ENCODE measurements at places on chromosomes 16 and 17.
A peak's percentile ranks its signal among the peaks of the same experiment; 100 is the strongest.

DNA sequence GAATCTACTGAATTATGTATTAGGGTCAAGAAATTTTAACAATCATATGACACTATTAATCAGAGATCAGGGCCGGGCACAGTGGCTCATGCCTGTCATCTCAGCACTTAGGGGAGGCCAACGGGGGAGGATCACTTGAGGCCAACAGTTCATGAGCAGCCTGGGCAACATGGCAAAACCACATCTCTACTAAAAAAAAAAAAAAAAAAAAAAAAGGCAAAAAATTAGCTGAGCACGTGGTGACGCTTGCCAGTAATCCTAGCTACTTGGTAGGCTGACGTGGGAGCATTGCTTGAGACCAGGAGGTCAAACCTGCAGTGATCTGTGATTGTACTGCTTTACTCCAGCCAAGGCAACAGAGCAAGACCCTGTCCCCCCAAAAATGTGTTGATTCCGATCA, 52.5 kb upstream of the CLEC3A start:
- no peak for DNase-seq

DNA sequence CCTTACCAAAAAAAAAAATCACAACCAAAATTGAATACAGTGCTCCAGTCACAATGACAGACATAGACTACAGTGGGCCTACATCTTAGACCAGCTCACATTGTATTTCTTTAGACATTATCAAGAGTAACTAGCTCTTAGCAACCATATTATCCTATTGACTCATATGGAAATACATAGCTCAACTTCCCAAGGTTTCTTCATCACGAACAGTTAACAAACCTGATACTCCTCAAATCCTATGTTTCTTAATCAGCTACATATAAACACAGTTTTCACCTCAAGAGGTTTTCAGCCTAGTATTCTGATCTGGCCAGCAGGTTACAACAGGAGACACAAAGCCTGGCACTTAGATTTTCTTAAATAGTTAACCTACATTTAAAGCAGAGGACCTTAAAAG, 29.7 kb downstream of the CMC2 start:
- no peak for DNase-seq

DNA sequence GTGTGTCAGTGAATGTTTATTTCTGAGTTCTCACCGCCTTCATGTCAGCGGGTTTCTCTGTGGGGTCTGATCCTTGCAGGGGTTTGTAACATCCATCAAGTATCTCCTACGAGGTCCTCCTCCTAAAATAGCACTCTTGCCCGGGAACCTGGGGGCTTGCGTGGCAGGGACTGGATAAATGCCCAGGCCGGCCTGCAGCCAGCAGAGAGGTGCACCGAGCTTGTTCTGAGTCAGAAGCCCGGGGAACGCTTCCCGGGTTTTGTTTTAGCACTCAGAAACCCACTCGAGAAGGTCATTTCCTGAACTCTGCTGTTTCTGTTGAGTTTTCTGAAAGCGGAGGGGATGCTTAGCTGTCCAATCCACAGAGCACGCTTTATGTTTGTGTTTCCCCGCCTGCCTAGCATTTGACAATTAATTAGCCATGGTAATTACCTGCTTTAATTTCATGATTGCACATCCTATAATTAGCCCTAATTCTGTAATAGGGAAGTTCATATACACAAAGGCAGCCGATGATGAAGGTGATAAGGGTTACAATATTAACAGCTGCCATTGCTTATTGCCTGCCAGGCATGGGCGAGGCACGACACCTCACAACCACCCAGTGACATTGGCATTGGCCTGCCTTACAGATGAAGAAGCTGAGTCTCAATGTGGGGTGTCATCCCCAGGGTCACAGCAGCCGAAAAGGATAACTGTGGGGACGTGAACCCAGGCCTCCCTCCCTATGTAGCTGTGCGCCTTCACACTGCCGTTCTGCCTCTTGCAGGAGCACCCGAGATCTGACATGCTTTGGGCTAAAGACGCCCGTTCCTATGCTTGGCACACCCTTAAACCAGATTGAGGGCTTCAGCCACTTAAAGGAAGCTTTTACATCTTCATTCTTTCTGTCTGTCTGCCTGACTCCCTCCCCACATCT, 333.1 kb downstream of the CPPED1 start:
- DNase-seq = peak; percentile 56

GRCh38 chr17:60613325-60613724, 13.3 kb downstream of the PPM1D start:
- DNase-seq = no peak

GRCh38 chr17:56676810-56677209, 83.3 kb downstream of the NOG start:
- DNase-seq = no peak

DNA sequence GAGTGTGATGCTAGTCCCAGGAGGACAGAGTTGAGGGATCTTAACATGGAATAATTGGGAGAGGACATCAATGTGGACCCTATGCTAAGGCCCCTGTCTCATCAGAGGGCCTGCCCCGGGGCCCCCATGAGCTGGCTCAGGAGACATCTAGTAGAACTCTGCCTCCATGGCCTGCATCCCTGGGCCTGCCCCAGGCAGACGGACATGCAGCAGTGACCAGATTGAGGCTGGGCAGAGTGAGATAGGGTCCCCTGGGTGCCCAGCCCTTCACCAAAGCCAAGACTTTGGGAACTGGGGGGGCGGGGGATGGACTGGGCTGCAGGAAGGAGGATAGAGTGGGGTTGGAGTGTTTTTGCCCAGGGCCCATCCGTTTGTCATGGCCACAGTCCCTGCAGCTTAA, 115.2 kb downstream of the CCDC182 start:
- DNase-seq = no peak

GRCh38 chr17:1420981-1421380, 21.0 kb upstream of the YWHAE start:
- no peak for DNase-seq

DNA sequence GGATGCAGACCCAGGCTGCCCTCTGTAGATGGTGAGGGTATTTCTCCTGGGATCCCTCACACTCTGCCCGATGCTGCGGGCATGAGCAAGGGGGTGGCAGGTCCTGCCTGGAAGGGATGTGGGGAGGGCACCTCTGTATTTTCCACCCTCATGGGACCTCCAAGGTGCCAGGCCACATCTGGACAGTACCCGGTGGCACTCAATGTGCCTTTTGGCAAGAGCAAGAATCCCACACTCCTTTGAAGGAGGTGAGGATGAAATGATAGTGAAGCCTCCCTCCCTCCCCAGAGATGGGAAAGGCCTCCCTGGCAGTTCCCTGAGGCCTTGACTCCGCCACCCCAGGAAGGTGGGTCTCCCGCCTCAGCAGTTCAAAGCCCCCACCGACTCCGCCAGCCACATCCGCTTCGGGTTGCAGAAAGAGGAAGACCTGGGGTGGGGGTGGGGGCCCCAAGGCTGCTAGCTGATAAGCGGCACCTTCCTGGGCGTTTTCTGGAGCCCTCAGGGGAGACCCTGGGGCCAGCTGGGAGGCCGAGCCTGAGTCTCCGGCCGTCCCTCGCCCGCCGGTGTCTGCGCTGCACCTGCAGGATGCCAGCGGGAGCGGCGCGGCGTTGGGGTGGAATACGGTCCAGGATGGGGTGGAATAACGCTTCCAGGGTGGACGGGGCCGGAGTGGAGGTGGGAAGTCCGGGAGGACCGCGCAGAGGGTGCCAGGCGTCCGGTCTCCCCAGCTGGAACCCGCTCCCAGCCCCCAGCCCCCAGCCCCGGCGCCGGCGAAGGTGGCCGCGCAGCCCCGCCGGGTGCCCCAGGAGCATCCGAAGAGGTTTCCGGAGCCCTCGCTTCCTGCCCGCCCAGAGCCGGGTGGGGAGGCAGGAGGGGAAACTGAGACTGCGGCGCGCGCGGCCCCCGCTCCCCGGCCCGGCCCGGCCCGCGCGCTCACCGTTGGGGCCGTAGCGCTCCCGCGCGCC, 718 bp downstream of the ATP2A3 start:
- no peak for DNase-seq

GRCh38 chr17:559551-560431, 154.8 kb downstream of the VPS53 start:
- DNase-seq = no peak

GRCh38 chr16:86431540-86431939, 78.8 kb upstream of the FOXF1 start:
- no peak for DNase-seq

- no peak for DNase-seq
Observed at GRCh38 chr16:5509336-5509735, 411.7 kb upstream of the EEF2KMT start.

- DNase-seq = no peak
Observed at GRCh38 chr17:33972763-33973162, 282.3 kb upstream of the CCL2 start.

- DNase-seq = no peak
Observed at GRCh38 chr16:6047325-6047724, 949.7 kb upstream of the EEF2KMT start.

DNA sequence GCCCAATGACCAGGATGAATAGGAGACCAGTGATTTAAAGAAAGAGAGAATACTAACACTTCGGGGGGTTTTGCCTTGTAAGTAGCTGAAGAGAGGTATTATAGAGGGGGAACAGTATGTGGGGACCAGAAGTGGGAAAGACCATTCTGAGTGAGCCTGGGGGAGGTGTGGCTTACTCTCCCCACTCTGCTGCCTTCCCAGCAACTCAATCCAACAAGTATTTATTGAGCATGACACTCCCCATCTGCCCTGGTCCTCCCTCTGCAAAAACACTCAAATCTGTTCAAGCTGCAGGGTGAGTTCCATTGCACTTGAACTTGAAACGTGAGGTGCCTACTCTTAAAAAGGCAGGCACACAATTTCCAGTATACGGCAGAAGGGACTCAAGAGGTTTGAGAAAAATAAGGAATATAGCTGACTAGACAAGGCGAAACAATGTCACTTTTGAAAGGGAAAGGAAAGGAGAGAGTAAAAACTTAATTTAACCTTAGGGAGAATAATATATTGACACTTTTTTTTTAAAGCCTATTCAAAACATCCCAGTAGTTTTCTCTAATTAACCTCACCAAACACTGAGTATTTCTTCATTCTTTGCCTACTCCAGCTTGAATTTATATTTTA, 8.2 kb downstream of the FAM117A start:
- DNase-seq = no peak

- DNase-seq = no peak
Observed at GRCh38 chr16:71407731-71408130, 34.1 kb downstream of the TLE7 start.

DNA sequence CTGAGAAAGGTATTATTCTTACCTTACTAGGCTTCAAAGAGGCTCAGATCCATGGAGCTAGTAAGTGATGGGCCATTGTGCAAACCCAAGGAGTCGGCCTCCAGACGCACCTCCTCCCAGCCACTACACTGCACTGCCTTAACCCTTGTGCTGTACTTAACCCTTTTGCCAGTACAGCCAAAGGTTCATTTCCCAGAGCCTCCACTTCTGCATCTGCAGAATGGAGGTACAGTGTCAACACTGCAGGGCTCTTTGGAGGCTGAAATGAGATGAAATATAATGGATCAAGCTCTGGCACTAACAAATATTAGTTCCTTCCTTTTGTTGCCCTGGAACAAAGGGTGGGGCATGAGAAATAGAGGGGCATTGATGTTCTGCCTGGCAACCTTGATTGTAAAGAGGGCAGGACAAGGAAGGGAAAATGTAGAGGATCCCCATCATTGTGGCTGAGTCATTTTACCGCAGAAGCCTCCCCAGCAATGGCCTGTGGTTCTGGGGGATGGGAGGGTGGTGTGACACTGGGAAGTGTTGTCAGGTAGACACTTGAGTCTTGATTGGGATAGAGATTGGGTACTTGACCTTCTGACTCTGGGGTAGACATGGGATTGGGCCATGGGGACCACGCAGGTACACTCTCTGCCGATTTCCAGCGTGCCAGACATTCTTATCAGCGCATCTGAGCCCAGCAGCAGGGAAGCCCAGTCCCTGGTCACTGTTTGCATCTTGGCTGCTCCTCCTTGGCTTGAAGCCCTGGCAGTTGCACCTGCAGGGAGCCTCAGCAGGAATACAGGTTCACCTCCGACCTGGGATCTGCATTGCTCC, 84.0 kb downstream of the MSI2 start:
- no peak for DNase-seq

GRCh38 chr17:75346906-75347305, 57.7 kb upstream of the SLC25A19 start:
- DNase-seq = no peak

GRCh38 chr16:88358023-88358420, 24.7 kb upstream of the ZNF469 start:
- no peak for DNase-seq

DNA sequence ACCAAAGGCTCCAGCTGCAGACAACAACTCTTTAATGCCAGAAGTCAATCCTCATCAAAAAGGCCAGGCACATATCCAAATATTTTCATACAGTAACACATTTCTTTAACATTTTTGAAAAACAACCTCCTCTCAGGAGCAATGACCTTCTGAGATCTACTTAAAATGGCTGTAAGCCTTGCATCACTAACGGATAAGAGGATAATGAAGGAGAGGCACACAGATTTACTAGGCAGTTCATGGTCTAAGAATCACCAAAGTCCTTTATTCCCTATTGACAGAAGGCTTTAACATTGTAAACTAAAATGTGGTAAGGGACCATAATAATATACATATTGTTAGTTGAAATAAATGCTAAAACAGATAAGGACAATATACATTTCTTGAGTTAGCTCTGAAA, 114.7 kb downstream of the USP32 start:
- no peak for DNase-seq

DNA sequence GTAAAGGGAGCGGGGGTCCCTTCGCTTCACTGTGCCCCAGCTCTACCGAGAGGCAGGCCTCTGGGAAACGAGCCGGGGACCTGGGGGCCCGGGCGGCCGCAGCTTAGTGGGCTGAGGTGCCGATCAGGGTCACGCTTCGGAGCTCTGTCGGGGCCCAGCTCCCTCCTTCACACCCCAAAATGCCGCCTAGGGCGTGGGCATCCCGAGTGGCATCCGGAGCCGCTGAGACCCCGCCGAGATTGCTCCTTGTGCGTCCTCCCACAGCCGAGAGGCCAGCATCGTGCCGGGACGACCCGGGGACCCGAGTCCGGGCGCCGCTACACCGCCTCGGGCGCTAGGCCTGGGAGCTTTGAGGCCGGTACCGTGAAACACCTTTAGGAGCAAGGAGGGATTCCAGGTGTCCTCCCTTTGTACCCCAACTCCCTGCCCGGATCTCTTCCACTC, 1.3 kb downstream of the SALL1 start:
- DNase-seq = no peak

- peak; percentile 78 for DNase-seq
Observed at GRCh38 chr17:901191-901950, 78.2 kb downstream of the NXN start.

- no peak for DNase-seq
Observed at GRCh38 chr17:62090021-62090824, 25.1 kb upstream of the MED13 start.

GRCh38 chr17:12839042-12839441, 49.7 kb downstream of the ARHGAP44 start:
- DNase-seq = no peak

DNA sequence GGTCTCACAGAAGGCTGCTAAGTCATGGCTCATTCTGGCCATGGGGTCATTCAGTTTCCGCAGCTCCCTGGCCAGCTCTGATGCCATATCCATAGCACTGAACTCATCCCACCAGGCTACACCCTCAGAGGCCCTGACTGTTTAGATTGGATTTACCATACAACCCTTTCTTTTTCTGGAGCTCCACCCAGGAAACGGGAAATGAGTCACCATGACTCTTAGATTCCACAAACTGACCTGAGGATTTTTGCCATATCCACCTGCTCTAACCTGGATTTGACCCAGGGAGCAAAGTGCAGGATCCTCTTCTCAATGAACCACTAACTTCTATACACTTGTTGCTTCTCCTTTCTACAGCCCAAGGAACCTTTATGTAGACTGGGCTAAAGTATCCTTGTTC, 20.3 kb upstream of the CALB2 start:
- DNase-seq = no peak

- DNase-seq = peak; percentile 57
Observed at GRCh38 chr16:80027007-80027965, 426.7 kb upstream of the MAF start.
